ENCODE measurements at places on chromosomes 4 and X.
A peak's percentile ranks its signal among the peaks of the same experiment; 100 is the strongest.

DNA sequence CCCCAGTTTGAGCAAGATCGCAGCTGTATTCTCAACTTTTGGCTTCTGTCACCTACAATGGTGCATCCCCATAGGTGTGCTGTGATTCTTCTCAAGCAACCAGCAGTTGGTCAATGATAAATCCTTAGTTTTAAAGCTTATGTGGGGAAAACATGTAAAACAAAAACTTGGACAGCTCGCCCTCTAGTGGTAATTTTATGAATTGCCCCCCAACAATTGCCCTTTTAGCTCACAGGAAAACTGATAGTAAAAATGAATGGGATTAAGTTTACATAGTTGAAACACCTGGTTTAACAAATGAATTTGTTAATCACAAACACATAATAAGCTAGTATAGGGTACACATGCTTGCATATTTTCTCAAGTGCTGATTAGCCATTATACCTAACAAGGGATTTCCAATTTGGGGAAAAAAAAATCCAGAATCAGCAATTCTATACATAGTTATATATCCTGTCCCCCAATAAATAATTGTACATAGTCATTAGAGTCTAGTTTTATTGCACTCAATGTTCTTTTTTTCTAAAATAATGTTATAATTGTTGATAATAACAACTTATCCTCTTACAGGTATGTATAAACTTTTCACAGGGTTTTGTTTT lies 30.1 kb downstream of the TEX13A start:
- DNase-seq = peak; percentile 0

DNA sequence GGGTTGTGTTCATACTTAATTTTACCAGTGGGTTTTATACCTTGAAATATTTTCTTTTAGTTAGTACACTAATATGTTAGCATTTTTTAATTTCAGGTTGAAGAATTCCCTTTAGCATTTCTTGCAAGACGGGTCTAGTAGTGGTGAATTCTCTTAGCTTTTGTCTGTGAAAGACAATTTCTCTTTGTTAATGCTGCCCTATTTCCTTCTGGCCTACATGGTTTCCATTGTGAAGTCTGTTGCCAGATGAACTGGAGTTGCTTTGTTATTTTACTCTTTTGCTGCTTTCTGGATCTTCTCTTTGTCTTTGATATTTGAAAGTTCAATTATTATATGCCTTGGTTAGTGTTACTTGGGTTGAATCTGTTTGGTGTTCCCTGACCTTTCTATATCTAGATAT lies 25.0 kb upstream of the MTHFD2L start:
- DNase-seq = no peak

- no peak for DNase-seq
These were observed 134.5 kb downstream of the SLIT2 start for GRCh38 chr4:20386001-20386740.

- DNase-seq = no peak
These were observed 390.3 kb downstream of the SPRY1 start for GRCh38 chr4:123786920-123787319.

DNA sequence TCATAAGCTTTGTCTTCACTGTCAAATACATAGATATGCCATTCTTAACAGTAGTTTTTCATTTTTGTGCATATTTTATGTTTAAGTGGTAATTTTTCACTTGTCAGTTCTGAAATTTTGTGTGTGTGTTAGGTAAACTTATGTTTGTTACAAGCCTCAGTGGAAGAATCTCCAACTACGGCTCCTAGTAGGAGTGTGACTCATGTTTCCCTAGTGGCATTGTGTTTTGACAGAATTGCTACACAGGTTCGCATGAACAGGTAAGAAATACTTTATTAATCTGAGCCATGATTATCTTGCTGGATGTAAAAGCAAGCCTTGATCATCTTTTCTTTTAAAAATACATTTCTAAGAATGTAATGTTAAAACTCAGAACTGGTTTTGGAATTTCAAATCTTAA lies 94.4 kb downstream of the BLTP1 start:
- no peak for DNase-seq

GRCh38 chr4:85717847-85718246 lies 242.9 kb downstream of the ARHGAP24 start:
- DNase-seq = no peak

- DNase-seq = no peak
These were observed 227.2 kb downstream of the APBB2 start for GRCh38 chr4:40987151-40987550.

DNA sequence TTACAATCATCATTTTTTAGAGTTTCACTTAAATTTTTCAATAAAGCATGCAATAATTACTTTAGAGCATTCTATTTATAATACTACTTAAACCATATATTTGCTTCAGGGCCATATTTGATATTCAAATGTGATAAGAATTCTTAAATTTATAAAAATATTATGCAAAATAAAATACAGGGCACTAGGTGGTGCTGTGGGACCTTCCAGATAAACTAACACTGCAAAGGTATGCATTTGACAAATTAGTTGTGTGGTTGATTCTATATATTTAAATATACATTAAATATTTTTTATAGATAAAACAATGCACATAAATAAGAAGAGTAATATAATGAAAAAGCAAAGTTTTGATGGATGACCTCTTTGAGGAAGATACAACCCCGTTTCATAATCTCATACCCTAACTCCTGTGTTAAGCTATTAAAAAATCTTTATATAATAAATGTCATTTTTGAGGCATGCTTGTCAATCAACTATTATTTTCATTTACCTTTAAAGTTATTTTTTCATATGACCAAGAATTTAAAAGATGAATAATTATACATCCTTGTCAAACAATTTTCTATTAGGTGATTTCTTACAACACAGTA lies 128.4 kb downstream of the REELD1 start:
- peak; percentile 58 for DNase-seq

DNA sequence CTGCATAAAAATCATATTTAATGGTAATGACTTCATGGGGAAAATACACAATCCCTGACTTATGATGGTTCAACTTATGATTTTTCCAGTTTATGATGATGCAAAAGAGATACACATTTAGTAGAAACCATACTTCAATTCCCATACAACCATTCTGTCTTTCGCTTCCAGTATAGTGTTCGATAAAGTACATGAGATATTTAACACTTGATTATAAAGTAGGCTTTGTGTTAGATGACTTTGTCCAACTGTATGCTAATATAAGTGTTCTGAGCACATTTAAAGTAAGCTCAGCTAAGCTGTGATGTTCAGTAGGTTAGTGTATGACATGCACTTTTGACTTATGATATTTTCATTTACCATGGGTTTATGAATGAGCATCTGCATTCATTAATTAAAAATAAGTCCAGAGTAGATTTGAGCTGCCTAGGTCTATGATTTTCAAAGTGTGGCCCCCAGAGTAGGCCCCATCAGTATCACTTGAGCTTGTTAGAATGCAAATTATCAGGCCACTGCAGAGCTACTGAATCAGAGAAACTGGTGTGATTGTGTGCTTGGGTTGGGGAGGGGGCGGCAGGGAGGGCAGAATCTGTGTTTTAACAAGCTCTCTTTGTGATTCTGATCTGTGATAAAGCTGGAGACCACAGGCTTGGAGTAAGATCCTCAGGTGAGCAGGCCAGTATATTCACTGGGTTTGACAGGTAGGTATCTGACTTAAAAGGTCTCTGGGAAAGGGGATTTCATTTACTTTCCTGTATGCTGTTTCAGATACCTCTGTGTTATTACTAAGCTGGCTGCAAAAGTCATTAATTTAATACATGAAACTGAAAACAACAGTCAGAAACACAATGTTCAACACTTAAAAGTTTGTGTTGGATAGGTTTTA lies 8.4 kb downstream of the ATP10D start:
- DNase-seq = no peak

- no peak for DNase-seq
These were observed 258.5 kb upstream of the FSTL5 start for GRCh38 chr4:162422312-162422711.

DNA sequence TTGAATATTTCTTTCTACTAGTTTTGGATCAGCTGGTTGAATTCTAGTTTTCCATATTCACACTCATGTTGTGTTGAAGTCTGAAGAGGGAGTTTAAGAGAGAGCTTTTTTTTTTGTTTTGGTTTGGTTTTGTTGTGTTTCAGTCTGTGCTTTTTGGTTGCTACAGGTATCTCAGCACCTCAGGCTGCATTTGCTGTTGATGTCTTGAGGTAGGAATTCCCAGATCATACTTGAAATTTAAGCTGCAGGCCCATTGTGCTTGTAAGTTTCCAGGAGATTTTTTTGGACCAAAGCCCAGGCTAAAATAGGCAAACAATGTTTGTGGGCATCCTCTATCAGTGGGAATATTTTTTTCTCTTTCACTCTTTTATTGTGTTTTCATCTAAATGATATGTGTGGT lies 190.2 kb upstream of the AGA start:
- DNase-seq = no peak

- DNase-seq = no peak
These were observed 124.0 kb downstream of the KIT start for GRCh38 chr4:54781756-54782155.

DNA sequence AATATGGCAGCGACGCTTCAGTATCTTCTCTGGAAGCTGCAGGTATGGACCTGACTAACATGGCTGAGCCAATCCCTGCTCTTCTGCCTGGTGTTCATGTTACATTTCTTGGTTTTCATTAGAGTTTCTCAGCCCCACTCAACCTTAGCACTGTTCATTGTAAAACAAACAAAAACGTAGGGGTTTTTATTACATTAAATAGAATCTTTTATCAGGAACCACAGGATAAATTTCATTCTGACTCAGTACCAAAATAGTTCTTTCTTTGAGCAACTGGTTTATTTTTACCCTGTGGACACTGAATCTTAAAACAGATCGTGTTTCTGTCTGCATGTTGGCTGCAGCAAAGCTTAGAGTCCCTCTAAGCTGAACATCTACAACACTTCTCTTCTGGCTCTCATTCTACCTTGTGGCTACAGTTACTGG lies 27.1 kb downstream of the FHIP1A start:
- no peak for DNase-seq

GRCh38 chr4:119103263-119103662 lies 32.4 kb upstream of the MYOZ2 start:
- peak; percentile 3 for DNase-seq

DNA sequence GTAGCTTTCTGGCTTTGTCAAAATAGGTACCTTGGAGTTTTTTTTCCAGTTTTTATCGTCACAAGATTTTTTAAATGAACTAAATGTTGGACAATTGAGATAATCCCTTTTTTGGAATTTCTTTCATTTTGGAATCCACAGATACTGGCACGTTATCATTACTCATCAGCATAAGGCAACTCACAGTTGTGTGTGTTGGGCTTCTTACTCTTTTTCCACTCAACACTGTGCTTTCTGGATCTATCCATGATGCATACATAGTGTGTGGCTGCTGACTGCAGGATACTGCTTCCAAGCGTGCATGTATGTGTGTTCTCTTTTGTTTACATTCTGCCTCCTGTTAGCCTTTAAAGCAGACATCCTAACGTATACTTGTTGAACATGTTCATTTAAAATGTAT lies 113.5 kb upstream of the FAM9A start:
- no peak for DNase-seq

DNA sequence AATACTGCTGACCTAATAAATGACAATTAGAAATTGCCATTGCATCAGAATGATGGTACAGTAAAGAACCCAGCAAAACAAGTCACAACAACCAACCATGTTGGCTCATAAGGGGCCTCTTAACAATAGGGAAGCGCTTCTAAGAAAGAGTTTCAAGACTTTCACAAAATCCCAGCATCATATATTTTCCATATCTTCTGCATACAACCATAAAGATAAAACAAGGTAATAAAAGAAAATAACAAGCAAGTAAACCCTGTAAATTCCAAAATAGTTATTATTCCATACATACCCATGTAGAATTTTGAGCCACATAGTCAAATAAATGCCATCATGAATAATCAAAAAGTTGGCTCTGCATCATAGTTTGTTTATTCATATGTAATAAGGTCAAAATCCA lies 8.2 kb downstream of the SLC10A7 start:
- DNase-seq = no peak

DNA sequence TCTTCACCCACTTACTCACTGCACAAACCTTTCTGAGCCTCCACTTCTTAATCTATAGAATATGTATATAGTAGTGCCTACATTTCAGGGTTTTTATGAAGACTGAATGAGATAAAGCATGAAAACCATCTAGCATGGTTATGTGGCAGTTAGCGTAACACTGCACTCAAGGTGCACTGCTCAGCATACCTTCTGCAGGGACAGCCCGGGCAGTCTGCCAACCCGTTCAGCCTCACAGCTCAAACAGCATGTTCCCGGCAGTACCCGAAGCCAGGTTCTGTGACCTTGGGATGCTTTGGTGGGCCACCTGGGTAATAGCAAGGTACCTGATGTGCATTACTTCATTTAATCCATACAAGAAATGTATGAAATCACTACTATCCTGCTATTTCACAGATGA lies 81.4 kb downstream of the DOCK11 start:
- DNase-seq = no peak

DNA sequence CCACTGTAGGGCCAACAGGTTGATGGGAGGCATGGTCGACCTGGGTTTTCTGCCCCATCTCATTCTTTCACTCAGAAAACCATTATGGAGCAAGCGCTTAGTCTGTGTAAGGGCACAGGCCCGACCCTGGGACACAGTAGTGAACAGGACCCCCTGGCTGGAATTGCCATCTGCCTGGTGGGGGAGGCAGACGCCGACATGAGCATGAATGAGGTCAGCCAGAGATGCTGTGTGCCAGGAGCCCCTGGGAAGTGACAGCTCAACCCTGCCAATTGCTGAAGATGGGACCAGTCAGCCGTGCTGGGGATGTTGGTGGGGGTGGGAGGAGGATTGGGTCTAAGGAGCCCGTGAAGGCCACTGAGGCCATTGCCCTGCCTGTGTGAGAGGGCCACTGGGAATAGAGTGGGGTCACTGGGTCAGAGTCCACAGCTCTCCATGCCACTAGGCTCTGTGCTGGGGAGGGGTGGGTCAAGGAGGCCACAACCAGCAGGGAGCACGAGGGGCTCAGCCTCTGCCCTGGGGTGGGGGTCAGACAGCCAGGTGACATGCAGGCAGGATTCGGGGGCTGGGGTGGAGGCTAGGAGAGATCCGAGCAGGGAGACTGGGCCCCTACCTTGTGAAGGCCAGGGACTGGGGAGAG lies 31.0 kb downstream of the ZNF185 start:
- no peak for DNase-seq

DNA sequence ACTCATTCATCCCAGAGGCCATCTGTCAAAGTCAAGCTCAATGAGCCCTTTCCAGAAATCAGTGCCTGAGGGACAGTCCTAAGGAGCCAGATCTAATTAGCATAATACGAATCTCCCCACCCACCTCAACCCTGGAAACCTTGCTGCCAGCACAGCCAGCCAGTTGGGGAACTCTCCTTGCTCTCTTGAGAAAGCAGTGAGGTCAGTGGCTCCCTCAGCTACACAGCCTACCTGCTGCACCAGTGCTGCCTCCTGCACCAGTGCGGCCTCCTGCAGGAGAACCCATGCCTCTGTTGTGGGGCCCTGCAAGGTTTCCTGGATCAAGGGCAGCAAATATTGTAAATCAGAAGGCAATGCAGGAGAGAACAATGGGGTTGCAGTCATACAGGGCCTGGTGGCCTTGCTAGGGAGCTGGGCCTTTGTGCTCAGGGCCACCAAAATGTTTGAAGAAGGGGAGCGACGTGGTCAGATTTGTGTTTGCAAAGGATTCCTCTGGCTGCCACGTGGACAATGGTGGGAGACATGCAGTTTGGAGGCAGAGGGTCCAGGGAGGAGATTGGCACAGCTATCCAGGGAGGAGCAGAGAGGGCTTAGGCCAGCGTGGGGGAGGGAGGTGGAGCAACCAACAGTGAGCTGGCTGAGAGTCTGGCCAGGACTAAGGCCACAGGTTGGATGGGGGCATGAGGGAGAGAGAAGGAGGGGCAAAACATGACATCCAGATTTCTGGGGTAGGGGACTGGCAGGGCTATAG lies 124.3 kb upstream of the MAMLD1 start:
- no peak for DNase-seq

Measured in CD4-positive, alpha-beta T cell treated with Interferon alpha-2 for 1 hour (primary cell).